ENCODE measurements at places on chromosomes 5 and 9. TPM values are rescaled to one million over a fixed set of nuclear protein-coding genes. Genes with fewer than 3 reads are reported as not detected.
A peak's percentile ranks its signal among the peaks of the same experiment; 100 is the strongest.

- H3K4me1 ChIP-seq: no peaks in the 10 kb centered on the region
- peaks cover 5% of the 10 kb centered on the region for H3K27me3 ChIP-seq
- DNase-seq: no peak
- no peak overlapping the region for H3K4me3 ChIP-seq
- H3K36me3 ChIP-seq: no peaks in the 10 kb centered on the region
Observed at GRCh38 chr9:86794391-86795046, 152.8 kb downstream of the GAS1 start.

DNA sequence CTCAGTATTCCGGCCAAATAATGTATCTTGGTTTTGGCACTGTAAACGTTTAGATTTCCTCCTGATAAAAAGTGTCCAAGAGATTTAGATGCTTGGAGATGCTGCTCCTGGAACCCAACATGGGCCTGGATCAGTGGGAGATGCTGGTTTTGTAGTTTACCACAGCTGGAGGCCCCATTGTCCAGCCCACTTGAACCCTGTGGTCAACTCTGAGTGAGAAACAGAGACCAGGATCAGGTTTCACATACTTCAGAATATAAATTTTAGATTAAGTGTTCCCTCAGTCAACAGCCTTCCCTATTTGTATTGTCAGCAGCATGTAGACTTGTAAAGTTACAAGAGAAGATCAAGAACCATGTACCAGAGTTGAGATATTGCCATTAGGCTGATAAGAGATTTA, 144.7 kb upstream of the C9orf72 start:
- no peak overlapping the region for H3K27ac ChIP-seq
- DNase-seq: no peak
- H3K27me3 ChIP-seq: peaks cover 25% of the 10 kb centered on the region
- no peaks in the 10 kb centered on the region for H3K36me3 ChIP-seq

DNA sequence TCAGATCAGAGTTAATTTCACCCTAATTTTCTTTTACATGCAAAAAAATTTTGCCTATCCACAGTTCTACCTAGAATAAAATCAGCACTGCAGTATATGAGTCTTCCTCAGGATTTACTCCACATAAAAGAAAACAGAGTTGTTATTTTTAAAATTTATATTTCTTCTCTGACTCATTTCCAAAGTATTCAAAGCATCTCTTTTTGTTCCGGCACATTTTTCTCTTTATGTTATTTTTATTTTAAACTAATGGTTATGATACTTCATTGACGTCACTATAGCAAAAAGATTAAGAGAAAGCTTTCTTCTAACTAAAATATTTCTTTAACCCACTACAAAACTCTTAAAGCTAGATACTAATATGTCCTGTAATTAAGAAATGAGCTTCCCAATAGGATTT, 590.4 kb downstream of the PRELID2 start:
- no peaks in the 10 kb centered on the region for H3K36me3 ChIP-seq
- H3K4me3 ChIP-seq: no peak overlapping the region
- DNase-seq: no peak
- H3K27ac ChIP-seq: no peak overlapping the region
- no peaks in the 10 kb centered on the region for H3K27me3 ChIP-seq

GRCh38 chr5:178193251-178193809, 6.2 kb upstream of the GMCL2 start:
- no peaks in the 10 kb centered on the region for H3K36me3 ChIP-seq
- peaks cover 18% of the 10 kb centered on the region for H3K27me3 ChIP-seq
- peaks cover 15% of the 10 kb centered on the region for H3K4me1 ChIP-seq
- DNase-seq: no peak
- H3K4me3 ChIP-seq: no peak overlapping the region

DNA sequence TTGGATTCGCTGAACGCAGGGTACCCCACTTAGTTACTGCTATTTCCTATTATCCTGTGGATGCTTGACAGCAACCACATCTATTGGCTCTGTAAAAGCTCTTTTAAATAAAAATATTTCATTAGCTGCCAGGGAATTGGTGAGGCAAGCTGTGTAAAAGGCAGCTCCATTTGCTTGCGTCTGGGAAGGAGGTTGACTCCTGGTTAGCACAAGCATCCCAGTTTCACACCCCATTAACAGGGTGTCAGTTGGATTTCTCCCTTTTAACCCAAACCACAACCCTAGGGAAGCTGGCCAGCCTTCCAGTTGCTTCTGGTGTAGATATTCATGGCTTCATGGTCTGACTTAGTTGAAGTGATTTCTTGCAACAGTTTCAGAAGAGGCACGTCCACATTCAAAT, 151.0 kb downstream of the GPBP1 start:
- H3K4me1 ChIP-seq: peaks cover 21% of the 10 kb centered on the region
- H3K27me3 ChIP-seq: no peaks in the 10 kb centered on the region
- DNase-seq: no peak
- no peak overlapping the region for H3K4me3 ChIP-seq

GRCh38 chr9:7490317-7491108, 309.1 kb downstream of the DMAC1 start:
- H3K27ac ChIP-seq: no peak overlapping the region
- H3K27me3 ChIP-seq: no peaks in the 10 kb centered on the region

- H3K27ac ChIP-seq: no peak overlapping the region
- no peaks in the 10 kb centered on the region for H3K36me3 ChIP-seq
- DNase-seq: no peak
- H3K4me1 ChIP-seq: no peaks in the 10 kb centered on the region
Observed at GRCh38 chr9:76895186-76895585, 10.7 kb downstream of the PRUNE2 start.

GRCh38 chr5:149198148-149198547, 56.9 kb downstream of the ABLIM3 start:
- H3K27ac ChIP-seq: no peak overlapping the region
- H3K27me3 ChIP-seq: no peaks in the 10 kb centered on the region
- H3K36me3 ChIP-seq: no peaks in the 10 kb centered on the region
- H3K4me1 ChIP-seq: no peaks in the 10 kb centered on the region
- no peak overlapping the region for H3K4me3 ChIP-seq

DNA sequence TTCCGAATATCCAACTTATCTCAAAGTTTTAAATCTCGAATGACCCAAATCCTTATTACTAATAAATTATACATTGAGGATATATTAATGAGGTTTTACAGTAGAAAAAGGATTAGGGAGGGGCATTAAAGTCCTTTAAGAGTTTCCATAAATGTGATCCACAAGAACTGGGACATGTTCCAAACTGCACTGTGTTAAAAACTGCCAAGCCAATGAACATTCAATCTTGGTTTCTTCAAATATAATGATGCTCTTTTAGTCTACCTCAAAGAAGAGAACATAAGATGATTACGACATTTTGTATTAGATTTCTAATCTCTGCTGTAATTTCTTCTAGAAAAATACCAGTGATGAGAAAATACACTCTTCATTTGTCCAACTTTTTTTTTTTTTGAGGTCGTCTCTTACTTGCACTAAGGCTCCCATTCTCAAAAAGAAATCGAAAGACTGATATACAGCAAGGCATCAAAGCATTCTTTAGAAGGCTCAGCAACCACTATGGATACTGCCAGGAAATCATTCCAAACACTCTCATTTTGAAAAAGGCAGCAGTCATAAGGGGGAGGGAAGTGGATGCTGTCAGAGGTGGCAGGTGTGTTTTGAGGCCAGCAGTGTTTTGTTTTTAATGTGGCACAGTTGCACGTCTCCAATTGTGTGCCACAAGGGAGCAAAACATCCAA, 1.7 kb downstream of the PTAR1 start:
- no peaks in the 10 kb centered on the region for H3K27me3 ChIP-seq
- H3K36me3 ChIP-seq: peaks cover 4% of the 10 kb centered on the region
- peak overlapping the region; percentile 100 for H3K4me3 ChIP-seq
- H3K4me1 ChIP-seq: peaks cover 46% of the 10 kb centered on the region
- peak; percentile 10 for DNase-seq

GRCh38 chr5:103703617-103704016, 141.0 kb upstream of the NUDT12 start:
- no peak for DNase-seq
- H3K27me3 ChIP-seq: no peaks in the 10 kb centered on the region
- H3K36me3 ChIP-seq: peaks cover 3% of the 10 kb centered on the region
- H3K4me3 ChIP-seq: no peak overlapping the region

DNA sequence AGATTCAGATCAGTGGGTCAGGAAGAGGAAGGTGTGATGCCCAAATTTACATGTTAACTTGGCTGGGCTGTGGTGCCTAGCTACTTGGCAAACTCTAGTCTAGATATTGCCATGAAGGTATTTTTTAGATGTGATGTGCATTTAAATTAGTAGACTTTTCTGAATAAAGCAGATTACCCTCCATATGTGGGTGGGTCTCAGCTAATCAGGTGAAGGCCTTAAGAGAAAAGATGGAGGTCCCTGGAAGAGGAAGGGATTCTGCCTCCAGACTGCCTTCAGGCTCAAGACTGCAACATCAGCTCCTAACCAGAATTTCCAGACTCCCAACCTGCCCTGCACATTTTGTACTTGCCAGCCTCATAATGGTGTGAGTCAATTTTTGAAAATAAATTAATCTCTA, 115.8 kb downstream of the CEMIP2 start:
- peaks cover 1% of the 10 kb centered on the region for H3K4me1 ChIP-seq
- H3K36me3 ChIP-seq: peaks cover 6% of the 10 kb centered on the region
- no peak overlapping the region for H3K4me3 ChIP-seq

GRCh38 chr5:59562756-59563389, 330.7 kb downstream of the PDE4D start:
- no peaks in the 10 kb centered on the region for H3K4me1 ChIP-seq
- H3K4me3 ChIP-seq: no peak overlapping the region
- no peak for DNase-seq
- no peaks in the 10 kb centered on the region for H3K36me3 ChIP-seq
- no peaks in the 10 kb centered on the region for H3K27me3 ChIP-seq
- no peak overlapping the region for H3K27ac ChIP-seq

- no peaks in the 10 kb centered on the region for H3K36me3 ChIP-seq
- H3K4me1 ChIP-seq: no peaks in the 10 kb centered on the region
- H3K27me3 ChIP-seq: peaks cover 37% of the 10 kb centered on the region
- DNase-seq: no peak
- no peak overlapping the region for H3K4me3 ChIP-seq
- H3K27ac ChIP-seq: no peak overlapping the region
Observed at GRCh38 chr5:112597831-112598230, 139.9 kb upstream of the APC start.

GRCh38 chr9:15711931-15712330, 159.1 kb downstream of the CCDC171 start:
- no peak overlapping the region for H3K27ac ChIP-seq
- no peaks in the 10 kb centered on the region for H3K4me1 ChIP-seq
- no peaks in the 10 kb centered on the region for H3K27me3 ChIP-seq
- no peaks in the 10 kb centered on the region for H3K36me3 ChIP-seq
- DNase-seq: no peak

GRCh38 chr9:97559111-97559514, 57.6 kb downstream of the TMOD1 start:
- H3K27me3 ChIP-seq: peaks cover 60% of the 10 kb centered on the region
- H3K4me3 ChIP-seq: peak overlapping the region; percentile 78
- peak; percentile 25 for DNase-seq
- peak overlapping the region; percentile 8 for H3K27ac ChIP-seq
- no peaks in the 10 kb centered on the region for H3K36me3 ChIP-seq

GRCh38 chr5:99010294-99010693, 81.5 kb upstream of the CHD1 start:
- H3K36me3 ChIP-seq: peaks cover 2% of the 10 kb centered on the region
- no peak overlapping the region for H3K27ac ChIP-seq
- H3K4me1 ChIP-seq: peaks cover 5% of the 10 kb centered on the region
- no peak overlapping the region for H3K4me3 ChIP-seq

- H3K27me3 ChIP-seq: peaks cover 31% of the 10 kb centered on the region
- H3K4me1 ChIP-seq: no peaks in the 10 kb centered on the region
Observed at GRCh38 chr5:74251141-74252035, 389.1 kb downstream of the ENC1 start.

The ACSL6 gene
- 5.9 TPM for total RNA-seq

The PCDHGA11 gene
- total RNA-seq: 0.22 TPM

The LVRN gene
- total RNA-seq: 0.07 TPM

The NXNL2 gene
- total RNA-seq: not detected

The SLC27A6 gene
- total RNA-seq: not detected

The MAT2B gene
- 121 TPM for total RNA-seq

Data from activated T-cell treated with anti-CD3 and anti-CD28 coated beads, Interleukin-2, amount 50 U/mL, for 72 hours (primary cell).